Pulmonary artery endothelial cell (primary cell): ENCODE measurements at places on chromosomes 13 and 19. TPM values are rescaled to one million over a fixed set of nuclear protein-coding genes. Genes with fewer than 3 reads are reported as not detected.

Gene KLC3
- 0.07 TPM in 2 replicates for total RNA-seq

Gene PGLYRP2
- 0.04 TPM in 1 of 2 replicates, not detected in the other for total RNA-seq

Gene PLIN4
- under 0.01 TPM in 1 of 2 replicates, not detected in the other for total RNA-seq

Gene BEST2
- total RNA-seq, result not detected in 2 replicates

Gene ZNF780B
- total RNA-seq, result 6.5 and 9.8 TPM in 2 replicates

Gene EPS8L1
- 4.7 and 7.5 TPM in 2 replicates for total RNA-seq

DNA sequence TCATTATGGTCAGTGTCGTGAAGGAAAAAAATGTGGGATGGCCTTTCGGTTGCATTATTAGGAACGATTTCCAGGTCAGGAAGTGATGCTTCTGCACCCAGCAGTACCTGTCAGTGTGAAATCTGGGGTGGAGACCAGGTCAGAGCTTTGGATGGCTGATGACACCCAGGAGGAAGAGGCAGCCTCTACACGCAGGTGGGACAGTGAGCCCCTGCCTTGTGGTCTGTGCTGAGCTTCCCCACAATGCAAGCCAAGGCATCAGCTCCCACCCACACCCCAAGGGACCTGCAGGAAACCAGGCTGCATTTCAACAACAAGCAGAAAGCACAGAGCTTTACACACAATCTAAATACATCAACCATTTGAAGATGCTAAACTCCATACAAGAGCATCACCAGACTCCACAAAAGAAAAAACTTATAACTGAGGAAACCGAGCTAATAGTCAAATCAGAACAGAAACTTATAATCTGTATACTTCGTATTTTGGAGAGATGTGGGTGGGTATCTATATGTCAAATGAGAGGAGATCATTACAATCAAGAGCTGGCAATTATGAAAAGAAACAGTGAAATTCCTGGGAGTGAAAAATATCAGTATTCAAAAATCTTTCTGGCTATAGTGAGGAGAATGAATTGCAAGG lies 130.1 kb downstream of the ZDHHC20 start:
- DNase-seq, result no peak

DNA sequence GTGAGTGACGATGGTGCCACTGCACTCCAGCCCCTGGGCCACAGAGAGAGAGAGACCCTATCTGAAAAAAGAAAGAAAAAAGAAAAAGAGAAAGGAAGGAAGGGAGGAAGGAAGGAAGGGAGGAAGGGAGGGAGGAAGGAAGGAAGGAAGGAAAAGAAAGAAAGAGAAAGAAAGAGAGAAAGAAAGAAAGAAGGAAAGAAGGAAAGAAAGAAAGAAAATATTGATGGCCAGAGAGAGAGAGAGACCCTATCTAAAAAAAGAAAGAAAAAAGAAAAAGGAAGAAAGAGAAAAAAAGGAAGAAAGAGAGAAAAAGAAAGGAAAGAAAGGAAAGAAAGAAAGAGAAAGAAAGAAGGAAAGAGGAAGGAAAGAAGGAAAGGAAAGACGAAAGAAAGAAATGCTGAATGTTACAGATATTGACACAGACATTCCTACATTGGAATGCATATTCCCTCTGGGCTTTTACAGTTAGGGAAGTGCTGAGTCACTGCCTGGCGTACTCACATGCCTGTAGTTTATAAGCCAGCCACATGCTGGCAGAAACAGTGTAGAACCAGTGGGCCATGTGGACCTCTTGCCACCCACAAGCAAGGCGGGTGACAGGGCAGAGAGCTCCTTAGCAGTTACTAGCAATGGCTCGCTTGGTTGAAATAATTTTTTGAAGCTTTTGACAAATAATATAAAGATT lies 34.6 kb upstream of the SLC46A3 start:
- DNase-seq, result peak; percentile 84

DNA sequence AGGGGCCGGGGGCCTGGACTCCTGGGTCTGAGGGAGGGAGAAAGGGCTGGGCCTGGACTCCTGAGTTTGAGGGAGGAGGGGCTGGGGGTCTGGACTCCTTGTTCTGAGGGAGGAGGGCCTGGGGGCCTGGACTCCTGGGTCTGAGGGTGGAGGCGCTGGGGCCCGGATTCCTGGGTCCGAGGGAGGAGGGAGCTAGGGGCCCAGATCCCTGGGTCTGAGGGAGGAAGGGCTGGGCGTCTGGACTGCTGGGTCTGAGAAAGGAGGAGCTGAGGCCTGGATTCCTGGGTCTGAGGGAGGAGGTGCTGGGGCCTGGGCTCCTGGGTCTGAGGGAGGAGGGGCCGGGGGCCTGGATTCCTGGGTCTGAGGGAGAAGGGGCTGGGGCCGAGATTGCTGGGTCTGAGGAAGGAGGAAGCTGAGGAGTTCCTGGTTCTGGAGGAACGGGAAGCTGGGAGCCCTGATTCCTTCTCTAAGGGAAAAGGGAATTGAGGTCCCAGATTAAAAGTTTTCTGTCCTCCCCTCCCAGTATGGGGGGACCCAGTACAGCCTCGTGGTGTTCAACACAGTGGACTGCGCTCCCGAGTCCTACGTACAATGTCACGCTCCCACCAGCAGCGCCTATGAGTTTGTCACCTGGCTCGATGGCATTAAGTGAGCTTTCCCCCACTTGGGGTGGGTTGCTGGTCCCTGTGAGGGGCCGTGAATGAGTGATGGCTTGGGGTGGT lies 721 bp downstream of the MED25 start:
- no peak for DNase-seq

DNA sequence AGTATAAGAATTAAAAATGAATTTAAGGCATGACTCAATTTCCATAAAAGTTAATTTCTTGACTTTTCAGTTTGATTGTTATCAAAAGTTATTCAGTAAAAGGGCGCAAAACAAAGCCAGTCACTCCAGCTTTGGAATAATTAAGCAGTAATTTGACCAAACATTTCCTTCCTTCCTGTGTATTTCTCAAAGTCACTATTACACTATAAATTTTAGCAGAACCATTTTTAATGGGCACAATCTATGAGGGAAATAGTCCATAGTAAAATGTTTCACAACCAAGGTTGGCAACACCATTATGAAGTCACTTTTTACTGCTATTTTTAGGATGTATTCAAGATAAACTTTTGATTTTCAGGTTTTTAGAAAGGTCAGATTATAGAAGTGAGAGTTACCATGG lies 91.0 kb downstream of the DACH1 start:
- DNase-seq, result no peak

GRCh38 chr19:8571006-8571411 lies 6.2 kb downstream of the MYO1F start:
- no peak for DNase-seq

- no peak for DNase-seq
Measured at GRCh38 chr19:3162418-3163229, 15.9 kb upstream of the S1PR4 start.

DNA sequence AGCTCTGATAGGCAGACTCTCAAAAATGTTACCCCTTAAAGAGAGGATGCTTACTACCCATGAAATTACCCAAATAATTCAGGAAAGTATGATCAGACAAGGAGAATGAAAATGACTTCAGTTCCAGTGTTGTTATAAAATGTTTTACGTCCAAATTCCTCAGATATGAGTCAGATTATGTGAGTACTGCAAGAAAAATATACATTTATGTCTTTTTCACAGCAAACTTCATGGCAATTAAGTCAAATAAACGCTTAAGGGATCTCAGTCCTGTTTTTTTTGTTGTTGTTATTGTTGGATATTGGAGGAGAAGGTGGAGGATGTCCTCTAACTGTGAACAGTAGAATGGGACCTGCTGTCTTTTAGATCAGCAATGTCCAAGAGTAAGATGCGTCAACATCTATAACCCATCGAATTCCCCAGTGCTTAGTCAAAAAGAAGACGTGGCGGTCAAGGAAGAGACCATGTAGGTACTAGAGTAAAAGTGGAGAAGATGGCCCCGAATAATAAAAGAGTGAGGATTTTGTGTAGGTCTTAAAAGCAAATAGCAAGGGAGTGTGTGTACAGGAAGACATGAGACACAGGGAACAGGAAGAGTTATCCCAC lies 215.4 kb upstream of the IRS2 start:
- DNase-seq, result no peak

DNA sequence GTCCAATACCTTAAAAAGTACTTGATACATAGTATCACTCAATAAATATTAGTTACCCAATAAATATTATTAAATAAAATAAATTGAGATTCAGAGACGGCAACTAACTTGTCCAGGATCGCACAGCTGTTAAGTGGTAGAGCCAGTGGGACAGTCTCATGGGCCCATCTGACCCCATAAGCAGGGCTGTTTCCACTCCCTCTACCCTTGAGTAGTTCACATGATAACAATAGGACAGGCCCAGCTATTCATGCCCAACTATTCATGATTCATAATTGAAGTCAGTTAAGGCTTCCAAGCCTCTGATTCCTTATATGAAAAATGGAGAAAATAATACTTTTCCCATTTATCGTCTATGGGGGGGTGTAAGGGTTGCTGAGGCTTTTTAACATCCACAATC lies 78.2 kb downstream of the C13orf42 start:
- no peak for DNase-seq

- peak; percentile 70 for DNase-seq
Measured at GRCh38 chr19:55580628-55581144, at the start of gene ZNF579. ZNF579 (minus strand) TSS chr19:55580848; CDS start chr19:55579639, 1,209 bp downstream.
